Caudate nucleus (tissue), 63 donors: ENCODE measurements at places on chromosomes 1 and 21.

- no peak for DNase-seq
Measured at GRCh38 chr1:83918688-83919285, 80.1 kb downstream of the TTLL7 start.

- DNase-seq = no peak
Measured at GRCh38 chr1:91440847-91441246, 36.2 kb upstream of the HFM1 start.

- DNase-seq = no peak
Measured at GRCh38 chr1:53294061-53294460, 33.8 kb downstream of the LRP8 start.

DNA sequence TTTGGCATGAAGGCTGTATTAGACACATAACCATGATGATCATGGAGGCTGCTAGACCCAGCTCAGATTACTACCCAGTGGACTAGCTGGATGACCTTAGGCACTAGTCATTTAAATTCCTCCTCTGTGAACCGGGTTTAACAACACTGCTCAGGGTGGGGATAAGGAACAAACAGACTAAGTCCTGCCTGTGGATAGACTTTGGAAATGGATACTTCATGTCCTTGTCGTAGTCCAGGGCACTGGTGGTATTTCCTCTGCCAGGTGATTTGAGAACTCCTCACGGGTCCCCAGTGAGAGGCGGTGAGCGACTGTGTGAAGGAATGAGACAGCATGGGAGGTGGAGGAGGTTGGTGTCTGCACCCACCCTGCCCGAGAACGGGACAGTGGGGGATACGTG, 72.9 kb upstream of the SELENON start:
- DNase-seq = no peak

DNA sequence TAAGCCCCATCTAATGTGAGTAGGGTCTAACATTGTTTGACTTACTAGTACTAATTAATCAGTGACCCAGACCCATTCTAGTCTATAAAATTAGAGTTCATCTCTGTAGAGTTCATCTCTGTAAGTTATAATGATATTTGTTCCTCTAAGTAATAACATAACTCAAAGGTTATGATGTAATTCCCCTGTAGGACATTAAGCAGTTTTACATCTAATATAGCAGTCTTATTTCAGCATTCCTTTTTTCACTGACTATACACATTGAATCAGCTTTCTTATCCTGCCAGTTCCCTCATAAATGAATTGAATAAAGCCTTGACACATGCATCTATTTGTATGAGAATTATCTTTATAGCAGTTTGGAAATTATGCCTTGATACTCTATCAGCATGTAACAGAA, 90.9 kb downstream of the SH3GLB1 start:
- no peak for DNase-seq

- DNase-seq = no peak
Measured at GRCh38 chr21:38297871-38298270, 41.1 kb downstream of the KCNJ15 start.

GRCh38 chr1:158400871-158401270, 1.6 kb upstream of the OR10T2 start:
- no peak for DNase-seq

DNA sequence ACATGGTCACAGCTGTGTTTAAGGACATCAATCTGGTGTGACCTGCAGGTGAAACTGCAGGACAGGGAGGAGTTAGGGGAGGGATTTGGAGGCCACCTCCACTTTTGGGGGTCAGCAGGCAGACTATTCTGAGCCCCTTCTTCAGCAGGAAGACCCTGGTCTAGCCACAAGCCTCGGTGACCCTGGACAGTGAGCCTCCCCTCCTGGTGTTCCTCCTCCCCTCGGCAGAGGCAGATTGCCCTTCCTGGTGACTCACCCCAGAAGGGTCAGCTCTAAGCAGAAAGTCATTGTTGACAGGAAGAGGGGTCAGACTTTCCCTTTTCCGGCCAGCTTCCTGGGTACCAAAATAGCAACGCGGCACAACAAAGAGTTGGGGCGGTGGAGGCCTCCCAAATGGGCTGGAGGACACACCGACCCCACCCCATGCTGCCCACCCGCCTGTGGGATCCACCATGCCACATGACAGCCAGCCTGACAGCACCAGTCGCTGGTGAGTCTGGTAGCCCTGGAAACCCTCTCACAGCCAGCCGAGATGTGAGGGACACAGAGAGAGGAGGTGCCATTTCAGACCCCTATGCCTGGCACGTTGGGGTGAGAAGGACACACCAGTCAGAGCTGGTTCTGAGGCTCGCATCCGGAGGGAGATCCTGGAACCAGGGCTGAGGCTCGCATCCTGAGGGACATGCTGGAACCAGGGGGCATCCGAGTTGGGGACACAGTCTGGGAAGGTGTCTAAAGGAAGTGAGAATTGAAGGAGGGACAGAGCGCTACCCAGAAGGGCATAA, 14.7 kb upstream of the CSF1 start:
- DNase-seq = no peak

DNA sequence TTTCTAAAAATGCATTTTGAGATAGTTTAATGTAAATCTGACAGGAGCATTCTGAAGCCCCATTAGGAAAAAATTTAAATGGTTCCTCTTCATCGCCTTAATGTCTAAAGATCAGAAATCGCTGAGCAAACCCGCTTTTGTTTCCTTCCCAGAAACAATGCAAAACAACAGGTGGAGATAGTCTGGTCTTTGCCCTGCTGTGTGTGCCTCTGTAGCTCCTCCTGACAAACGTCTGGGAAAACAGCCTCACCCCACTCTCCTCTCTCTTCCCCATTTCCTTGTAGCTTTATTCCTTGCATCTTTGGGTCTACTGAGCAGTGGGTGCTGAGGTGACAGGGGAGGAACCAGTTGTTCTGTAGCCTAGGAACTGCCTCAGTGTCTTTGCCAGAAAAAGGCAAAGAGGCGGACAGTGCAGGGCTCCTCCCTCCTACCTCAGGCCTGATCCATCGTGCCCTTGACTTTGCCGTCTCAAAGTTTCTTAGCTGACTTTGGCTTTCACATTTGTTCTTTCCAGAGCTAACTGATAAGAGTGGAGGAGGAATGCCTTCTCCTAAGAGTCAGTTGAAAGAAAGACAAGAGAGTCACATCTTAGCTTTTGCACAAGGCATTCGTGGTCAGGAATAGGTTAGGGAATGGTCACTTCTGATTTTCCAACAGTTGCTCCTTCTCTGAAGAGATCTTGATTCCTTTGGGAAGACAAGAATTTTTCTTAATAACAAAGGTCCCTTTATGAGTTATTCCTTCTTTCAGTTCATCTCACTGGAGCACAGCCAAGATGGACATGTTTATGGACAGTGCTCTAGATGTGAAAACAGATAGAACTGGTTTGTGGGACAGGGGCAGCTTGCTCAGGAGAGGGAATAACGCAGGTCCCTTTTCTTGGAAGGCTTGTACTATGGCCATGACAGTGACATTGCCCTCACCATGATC, 24.9 kb downstream of the SYT11 start:
- DNase-seq = no peak

DNA sequence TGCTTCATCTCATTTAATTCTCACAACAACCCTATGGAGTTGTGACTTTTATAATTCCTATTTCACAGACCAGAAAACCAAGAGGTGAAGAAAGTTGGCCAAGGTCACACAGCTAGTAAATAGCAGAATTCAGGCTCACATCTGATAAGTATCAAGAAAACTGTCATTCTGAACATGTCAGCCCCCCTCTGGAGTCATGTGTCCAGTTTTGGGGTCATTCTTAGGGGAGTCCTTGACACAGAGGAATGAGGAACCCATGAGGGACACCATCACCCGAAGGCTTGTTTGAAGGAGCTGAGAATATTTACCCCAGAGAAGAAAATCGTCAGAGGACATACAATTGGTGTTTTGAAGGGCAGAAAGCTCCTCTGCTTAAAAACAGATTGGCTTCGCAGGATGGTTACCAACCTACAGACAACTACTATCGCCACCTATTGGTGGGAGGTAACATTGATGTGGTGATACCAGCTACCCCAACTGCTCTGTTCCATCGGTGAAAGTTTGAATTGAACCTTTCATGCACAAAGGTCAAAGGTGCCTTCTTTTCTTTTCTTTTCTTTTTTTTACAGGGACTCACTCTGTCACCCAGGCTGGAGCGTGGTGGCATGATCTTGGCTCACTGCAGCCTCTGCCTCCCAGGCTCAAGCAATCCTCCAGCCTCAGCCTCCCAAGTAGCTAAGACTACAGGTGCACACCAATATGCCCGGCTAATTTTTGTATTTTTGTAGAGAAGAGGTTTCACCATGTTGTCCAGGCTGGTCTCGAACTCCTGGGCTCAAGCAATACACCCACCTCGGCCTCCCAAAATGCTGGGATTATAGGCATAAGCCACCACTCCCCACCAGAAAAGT, 31.3 kb downstream of the NCMAP start:
- no peak for DNase-seq

- no peak for DNase-seq
Measured at GRCh38 chr1:15343729-15344128, 66.0 kb upstream of the EFHD2 start.

DNA sequence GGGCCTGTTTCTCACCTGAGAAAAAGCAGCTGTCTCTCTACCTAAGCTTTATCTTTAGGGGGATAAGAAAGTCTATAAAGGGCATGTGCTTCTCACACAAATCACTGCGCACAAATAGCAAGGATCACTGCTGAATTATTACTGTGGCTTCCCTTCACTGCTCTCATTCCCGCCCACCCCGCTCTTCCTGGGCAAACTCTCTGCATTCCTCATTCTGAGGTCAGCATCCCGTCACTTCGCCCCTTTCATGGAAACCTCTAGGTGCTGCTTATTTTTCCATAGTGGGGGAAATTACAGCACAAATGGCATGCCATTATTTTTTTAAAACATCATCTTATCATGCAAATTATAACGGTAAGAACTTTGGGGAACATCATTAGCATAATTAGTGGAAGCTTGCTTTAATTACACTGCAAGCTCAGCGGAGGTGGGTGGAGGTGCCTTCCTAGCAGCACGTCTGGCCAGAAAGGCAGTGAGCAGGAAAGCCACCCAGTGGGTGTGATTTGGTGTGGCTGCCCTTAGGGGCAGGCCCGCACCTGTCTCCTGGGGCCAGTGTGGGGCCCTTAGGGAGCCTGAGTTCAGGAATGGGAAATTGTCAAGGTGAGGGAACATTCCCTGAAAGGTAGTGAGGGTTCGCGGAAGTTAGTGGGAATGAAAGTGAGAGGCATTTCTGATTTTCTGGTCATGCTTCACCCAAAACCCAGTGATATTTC, 105.9 kb downstream of the LAMC2 start:
- DNase-seq = no peak

DNA sequence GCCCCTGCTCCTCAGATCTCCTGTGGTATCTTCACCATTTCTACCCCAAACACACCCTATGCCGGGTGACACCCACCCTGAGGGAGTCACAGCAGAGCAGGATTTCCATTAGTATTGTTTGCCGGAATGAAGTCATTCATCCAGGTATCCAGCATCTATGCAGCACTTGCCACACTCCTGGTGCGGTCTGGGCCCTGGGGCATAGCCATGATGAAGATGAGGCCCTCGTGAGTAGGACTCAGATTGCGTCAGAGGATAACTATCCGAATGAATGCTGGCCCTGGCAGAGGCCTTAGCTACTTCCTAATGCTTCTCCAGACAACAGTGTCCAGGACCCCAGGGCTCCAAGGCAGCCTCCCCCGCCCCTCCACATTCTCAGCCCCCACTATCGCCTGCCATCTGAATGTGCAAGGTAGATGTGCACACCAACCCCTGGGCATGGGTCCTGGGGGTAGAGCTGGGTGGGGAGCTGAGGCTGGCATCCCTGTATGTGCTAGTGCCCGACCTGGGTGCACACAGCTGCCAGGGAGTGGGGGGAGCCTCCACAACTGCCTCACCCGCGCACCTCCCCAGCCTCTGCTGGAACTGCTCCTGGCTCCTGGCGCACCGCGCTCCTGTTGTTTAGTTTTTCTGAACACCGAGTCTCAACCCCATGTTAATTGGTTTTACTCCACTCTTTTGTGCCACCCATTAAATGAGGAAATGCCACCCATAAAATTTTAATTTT, 25.5 kb upstream of the ZC3H12A start:
- no peak for DNase-seq

- no peak for DNase-seq
Measured at GRCh38 chr1:230919207-230919606, 50.9 kb upstream of the C1orf198 start.

DNA sequence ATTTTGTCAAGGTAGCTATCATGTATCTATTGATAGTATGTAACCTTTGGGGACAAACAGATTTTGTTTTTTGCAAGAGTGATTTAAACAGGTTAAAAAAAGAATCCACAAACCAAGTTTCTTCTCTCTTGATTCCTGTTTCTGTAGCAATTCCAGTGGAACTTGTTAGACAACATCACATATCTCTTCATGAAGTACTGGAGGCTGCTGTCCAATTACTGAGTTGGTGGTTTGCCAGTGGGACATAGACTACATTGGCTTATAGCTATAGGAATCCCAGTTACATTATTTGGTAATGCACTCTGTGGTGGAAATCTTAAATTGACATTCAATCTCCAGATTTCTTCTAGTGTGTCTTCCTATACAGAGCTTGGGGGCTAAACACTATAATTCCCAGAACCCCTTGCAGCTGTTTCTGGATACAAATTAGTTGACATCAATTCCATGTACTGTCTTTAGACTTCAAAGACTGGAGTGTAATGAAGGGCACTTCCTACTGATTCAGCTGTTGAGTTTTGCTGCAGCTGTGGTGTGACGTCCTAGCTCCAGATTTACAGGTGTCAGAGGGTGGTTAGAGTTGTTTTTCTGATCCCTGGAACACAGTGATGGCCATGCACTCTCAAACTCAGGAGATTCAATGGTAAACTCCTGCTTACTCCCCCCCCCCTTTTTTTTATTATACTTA, 29.4 kb upstream of the GCLM start:
- no peak for DNase-seq

DNA sequence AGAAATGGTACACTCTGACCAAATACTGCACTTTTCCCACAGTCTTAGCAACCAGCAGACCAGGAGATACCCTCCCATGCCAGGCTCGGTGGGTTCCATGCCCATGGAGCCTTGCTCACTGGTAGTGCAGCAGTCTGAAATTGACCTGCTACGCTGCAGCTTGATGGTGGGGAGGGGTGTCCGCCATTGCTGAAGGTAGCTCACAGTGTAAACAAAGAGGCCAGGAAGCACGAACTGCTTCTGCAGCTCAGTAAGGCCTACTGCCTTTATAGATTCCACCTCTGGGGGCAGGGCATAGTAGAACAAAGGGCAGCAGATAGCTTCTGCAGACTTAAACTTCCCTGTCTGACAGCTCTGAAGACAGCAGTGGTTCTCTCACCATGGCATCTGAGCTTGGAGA, 12.3 kb upstream of the IFI44L start:
- DNase-seq = no peak
